Activated CD8-positive, alpha-beta memory T cell treated with anti-CD3 and anti-CD28 coated beads for 48 hours (primary cell): ENCODE measurements at places on chromosomes 6 and 20.

GRCh38 chr6:155158030-155158843 is 105.6 kb upstream of the CLDN20 start:
- DNase-seq: no peak

GRCh38 chr20:3165473-3166337 is 6.0 kb upstream of the FASTKD5 start:
- DNase-seq: no peak

- DNase-seq: peak; percentile 23
These were observed 88.1 kb downstream of the RSPH3 start for GRCh38 chr6:158911746-158912480.

- no peak for DNase-seq
These were observed 23.9 kb downstream of the RALY start for GRCh38 chr20:34017610-34018009.

DNA sequence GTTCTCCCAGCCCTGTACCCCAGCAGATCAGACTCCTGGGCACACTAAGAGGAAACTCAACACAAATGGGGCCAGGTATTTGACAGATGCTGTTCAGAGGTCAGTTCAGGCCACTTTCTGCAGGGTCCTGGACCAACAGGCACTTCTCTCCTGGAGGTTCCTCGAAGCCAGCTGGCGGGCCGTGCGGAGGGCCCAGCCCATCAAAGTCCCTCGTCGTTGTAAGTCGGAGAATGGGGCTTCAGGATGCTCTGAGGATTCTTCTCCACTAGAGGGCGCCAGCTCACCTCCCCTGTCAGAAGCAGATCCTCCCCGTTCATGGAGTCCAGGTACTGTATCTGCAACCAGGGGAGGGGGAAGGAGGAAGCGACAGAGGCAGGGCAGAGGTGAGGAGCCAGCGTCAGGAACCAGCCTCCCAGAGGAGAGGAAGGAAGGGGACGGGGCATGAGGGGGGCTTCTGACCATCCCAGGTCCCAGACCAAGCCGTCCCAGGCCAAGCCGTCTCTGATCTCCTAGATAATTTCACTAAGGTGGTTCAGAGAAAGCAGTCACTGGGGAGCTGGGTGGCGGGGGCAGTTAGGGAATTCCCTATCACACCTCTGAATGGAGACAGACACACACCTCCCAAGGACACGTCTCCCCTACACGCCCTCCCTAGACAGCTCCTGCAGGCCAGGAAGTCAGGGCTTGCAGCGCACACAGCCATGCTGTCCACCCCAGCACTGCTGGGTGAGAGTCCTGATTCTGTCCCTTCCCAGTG is 11.7 kb upstream of the FAM83C start:
- DNase-seq: peak; percentile 61

- no peak for DNase-seq
These were observed 367.5 kb downstream of the GRIK2 start for GRCh38 chr6:101760843-101761621.

- no peak for DNase-seq
These were observed 865 bp upstream of the DAAM2 start for GRCh38 chr6:39791311-39791710.

GRCh38 chr20:48486065-48486464 is 341.7 kb downstream of the PREX1 start:
- DNase-seq: no peak

DNA sequence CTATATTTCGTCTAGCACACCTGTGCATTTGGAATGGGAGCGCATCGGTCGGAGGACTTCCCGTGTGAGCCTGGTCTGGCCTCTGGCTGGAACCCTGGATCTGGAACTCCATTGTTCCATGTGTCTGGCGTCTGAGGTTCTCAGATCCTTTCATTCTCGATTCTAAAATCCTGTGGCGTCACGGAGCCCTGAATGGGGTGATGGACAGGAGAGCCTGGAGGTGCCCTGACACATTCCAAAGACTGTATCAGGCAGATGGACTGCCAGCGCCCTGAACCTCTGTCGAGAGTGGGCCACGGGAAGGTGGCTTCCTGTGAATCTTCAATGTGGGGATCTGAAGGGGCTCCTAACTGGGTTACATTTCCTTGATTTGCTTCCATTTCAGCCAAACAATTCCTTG is 20.6 kb downstream of the MYH7B start:
- DNase-seq: no peak

- DNase-seq: no peak
These were observed 43.5 kb downstream of the NOL4L start for GRCh38 chr20:32541323-32542258.

- DNase-seq: no peak
These were observed 78.0 kb downstream of the FGD2 start for GRCh38 chr6:37083243-37084138.

DNA sequence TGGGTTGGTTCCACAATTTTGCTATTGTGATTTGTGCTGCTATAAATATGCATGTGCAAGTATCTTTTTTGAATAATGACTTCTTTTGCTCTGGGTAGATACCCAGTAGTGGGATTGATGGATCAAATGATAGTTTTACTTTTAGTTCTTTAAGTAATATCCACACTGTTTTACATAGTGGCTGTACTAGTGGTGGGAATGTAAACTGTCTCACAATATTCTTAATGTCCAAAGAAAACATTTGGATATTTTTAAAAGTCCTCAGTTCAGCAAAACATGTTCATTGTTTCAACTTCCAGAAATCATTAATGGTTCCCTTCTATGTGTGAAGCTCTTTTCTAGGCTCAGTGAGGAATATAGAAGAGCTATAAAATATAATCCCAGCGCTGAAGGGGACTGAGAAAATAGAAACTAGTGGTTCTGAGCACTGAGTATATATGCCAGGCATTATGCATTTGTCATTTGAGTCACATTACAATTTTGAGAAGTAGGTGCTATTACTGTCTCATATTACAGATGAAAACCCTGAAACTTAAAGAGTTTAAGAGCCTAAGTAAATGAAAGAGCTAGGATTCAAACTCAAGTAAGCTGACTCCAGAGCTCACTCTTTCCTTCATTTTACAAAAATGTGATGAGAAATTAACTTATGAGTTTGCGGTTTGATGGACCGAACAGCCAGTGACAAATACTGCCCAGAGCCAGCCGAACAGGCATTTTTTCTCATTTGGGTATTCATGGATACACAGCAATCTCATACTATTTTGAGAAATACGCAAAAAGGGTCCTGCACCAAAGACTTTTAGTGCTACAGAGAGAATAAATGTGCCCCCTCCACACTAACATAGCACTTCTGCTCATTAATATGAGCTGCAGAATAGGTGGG is 250.1 kb downstream of the TBX18 start:
- no peak for DNase-seq

DNA sequence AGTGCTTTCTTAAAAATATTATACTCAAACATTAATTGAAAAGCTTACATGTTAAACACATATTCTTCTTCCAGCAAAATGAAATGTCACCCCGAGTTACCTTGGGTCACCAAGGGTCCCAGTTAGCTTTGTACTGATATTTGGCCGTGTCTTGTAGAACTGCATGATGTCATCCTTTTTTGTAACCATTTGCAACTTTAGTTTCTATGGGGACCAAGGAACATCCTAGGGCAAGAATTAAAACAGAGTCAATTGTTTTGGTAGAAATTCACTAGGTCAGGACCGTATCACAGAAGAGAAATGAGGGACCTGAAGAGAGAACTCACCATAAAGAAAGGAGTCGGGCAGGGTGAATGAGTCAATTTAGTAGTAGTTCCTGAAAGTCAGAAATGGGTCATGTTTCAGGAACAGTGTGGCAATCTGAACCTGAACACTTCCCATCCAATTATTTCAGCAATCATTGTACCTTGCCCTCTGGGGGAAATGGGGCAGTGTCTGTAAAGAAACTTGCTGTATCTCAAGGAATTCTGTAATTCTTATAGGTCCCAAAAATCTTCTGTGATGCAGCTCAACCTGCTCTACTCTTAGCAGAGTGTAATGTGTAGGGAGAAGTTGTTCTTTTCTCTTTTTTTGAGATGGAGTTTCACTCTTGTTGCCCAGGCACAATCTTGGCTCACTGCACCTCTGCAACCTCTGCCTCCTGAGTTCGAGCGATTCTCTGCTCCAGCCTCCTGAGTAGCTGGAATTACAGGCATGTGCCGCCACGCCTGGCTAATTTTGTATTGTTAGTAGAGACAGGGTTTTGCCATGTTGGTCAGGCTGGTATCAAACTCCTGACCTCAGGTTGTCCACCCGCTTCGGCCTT is 5.3 kb upstream of the AKAP7 start:
- DNase-seq: no peak

DNA sequence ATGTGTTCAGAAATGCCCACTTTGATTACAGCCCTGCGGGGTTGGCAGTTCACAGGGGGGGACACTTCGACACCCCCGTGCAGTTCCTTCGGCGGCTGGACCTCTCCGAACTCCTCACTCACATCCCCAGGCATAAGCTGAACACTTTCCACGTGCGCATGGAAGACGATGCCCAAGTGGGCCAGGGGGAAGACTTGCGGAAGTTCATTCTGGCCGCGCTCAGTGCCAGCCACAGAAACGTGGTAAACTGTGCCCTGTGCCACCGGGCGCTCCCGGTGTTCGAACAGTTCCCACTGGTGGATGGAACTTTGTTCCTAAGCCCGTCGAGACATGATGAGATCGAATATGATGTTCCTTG is 32.1 kb downstream of the HECA start:
- DNase-seq: no peak

GRCh38 chr6:18359237-18359885 is 27.8 kb upstream of the RNF144B start:
- no peak for DNase-seq

GRCh38 chr20:41697861-41698559 is 79.8 kb upstream of the CHD6 start:
- no peak for DNase-seq

DNA sequence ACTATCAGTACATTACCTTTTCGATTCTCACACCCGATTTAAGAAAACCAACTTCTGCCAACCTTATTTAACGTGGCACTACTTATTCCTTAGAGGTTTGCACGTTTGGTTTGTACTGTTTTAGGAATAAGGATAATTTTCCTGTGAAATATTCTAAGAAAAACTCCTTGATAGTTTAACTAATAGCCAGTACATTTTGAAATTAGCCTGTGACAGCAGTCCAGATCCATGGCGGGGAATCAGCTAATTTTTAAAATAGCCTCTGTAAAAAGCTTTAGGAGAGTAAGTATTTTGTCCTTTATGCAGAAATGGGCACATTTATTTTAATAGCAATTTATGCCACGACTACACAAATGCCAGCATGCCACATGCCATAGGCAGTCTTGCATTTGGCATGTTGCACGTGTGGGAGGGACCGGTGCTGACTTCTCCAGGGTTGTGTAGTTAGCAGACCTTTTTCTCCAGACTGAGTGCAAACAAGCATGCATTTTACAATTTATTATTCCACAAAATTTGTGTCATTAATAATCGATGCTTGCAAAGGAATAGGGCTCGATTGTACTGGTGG is 6.2 kb downstream of the FOXC1 start:
- DNase-seq: no peak

GRCh38 chr6:157613011-157613522 is 210.0 kb upstream of the SNX9 start:
- DNase-seq: no peak

DNA sequence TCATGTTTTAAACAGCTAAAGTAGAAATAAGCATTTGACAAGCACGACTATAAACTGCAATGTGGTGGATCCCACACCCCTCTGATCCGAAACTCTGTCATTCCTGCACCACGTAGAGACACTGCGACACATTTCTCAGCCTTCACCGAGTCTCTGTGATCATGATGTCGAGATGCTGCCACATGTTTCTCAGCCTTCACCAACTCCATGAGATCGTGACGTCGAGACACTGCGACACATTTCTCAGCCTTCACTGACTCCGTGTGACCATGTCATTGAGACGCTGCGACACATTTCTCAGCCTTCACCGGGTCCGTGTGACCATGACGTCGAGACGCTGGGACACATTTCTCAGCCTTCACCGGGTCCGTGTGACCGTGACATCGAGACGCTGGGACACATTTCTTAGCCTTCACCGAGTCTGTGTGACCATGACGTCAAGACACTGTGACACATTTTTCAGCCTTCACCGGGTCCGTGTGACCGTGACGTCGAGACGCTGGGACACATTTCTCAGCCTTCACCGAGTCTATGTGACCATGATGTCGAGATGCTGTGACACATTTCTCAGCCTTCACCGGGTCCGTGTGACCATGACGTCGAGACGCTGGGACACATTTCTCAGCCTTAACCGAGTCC is 143.0 kb downstream of the TTLL2 start:
- DNase-seq: no peak

DNA sequence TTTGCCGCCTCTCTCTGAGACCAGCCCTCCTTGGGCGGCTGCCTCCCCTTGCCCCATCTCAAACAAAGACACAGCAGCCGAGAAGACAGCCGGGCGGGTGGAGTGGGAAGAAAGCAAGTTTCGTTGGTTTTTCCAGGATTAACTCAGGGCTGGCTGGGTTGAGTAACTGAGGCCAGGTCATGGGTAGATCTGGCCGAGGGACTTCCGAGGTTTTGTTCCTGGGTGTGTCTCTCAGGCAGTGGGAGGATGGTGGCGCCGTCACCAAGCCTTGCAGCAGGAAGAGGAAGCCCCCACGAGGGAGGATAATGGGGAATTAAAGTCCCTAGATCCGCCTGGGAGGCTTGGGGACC is 167.2 kb downstream of the TTLL2 start:
- no peak for DNase-seq

DNA sequence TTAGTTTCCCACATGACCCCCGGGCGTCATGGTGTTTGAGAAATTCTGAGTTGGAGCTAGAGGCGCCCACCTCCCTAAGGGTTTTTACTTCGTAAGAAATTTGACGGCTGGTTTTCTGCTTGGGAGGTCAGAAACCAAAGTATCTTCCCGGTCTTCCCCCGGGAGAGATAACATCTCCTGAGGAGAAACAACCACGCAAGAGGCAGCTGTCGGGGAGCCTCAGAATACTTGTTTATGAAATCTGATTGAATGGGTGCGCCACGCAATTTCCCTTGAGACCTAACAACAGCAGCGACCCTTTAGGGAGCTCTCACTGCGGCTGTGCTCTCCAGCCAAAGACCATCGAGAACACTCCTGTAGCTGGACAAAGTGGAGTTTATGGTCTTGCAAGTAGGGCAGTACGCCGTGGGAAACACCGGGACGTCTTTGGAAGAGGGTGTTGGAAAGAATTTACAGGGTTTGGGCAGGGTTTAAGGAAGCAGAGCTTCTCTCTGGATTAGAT is 608 bp upstream of the EIF2S2 start:
- no peak for DNase-seq

GRCh38 chr6:123276546-123276980 is 280.5 kb downstream of the CLVS2 start:
- DNase-seq: no peak

DNA sequence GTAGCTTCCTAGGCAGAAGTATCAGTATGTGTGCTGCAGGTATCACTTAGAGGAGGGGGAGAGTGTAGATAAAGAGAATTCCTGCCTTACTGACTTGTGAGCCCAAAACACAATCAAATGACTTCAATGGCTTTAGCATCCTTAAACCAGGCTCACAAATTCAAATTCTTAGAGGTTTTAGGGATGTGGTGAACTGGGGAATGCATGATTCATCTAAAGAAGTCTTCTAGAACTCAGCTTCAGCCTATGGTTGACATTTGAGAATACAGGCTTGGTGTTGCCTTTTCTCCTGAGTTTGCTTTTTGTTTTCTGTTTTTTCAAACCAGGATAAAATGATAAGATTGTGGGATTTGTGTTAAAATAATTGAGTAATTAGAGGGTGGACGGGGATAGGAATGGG is 14.4 kb downstream of the SNRPC start:
- DNase-seq: no peak

GRCh38 chr20:17431621-17432364 is 99.4 kb downstream of the BFSP1 start:
- peak; percentile 25 for DNase-seq

GRCh38 chr20:43794326-43794725 is 67.5 kb upstream of the GTSF1L start:
- no peak for DNase-seq
